ENCODE measurements at places on chromosomes 1 and 21. TPM values are rescaled to one million over a fixed set of nuclear protein-coding genes. Genes with fewer than 3 reads are reported as not detected.

DNA sequence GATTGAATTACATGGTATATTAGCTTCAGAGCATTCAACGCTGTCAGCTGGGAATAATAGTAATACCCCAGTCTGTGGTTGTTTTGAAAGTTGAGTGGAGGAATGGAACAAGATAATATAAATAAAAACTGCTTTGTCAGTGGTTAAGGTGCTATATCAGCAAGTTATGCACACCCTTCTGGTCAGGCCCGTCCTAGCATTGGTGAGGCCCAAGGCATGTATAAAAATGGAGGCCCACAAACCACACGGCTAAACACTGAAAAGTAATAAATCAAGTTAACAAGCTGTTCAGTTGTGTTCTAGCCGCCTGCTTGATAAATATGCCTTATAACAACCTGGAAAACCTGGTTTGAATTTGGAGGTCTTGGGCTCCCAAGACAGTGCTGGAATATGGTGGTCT is 77.4 kb downstream of the PSMG1 start:
- H3K36me3 ChIP-seq = no peaks in the 10 kb centered on the region
- H3K4me3 ChIP-seq = no peak overlapping the region

GRCh38 chr1:9653491-9654050 is 2.0 kb downstream of the PIK3CD start:
- H3K27ac ChIP-seq = no peak overlapping the region
- no peak for DNase-seq
- peaks cover 2% of the 10 kb centered on the region for H3K4me1 ChIP-seq
- no peaks in the 10 kb centered on the region for H3K36me3 ChIP-seq
- no peak overlapping the region for H3K4me3 ChIP-seq

ABCG1 gene
- total RNA-seq = 48.9 TPM

FLG gene
- total RNA-seq = not detected

ZNF697 gene
- total RNA-seq = 13.3 TPM
